ENCODE measurements at places on chromosomes 4 and X.

- no peak for DNase-seq
These were observed 8.2 kb downstream of the MTHFD2L start for GRCh38 chr4:74166135-74166534.

DNA sequence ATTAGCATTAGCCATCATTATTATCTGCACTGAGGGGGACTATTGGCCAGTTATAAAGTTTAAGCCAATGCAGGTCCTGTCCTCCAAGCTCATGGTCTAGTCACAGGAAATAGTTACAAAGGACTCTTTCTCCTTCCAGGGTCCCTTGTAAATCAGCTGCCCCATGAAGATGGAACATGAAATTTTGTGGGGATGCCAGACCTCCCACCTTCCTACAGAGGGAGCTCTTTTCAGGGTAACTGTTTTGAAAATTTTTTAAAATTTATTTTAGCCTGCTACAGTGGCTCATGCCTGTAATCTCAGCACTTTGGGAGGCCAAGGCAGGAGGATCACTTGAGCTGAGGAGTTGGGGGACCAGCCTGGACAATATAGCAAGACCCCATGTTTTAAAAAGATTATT lies 124.4 kb upstream of the SLC34A2 start:
- no peak for DNase-seq

DNA sequence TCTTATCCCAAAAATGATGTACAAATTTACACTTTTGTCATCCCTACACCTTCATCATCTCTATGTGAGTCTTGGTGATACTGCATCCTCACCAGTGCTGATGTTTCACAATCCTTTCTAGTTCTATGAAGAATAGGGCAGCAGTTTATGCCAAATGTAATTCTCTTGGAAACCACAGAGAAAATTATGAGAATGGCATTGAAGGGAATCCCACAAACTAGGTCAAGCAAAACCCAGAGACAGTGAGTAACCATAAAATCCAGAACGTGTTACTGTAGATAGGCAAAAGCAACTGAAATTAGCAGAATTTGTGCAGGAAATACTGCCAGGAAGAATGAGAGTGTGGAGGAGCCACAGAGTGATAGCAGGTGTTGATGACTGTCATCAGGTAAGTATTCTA lies 24.5 kb downstream of the IL15 start:
- no peak for DNase-seq

DNA sequence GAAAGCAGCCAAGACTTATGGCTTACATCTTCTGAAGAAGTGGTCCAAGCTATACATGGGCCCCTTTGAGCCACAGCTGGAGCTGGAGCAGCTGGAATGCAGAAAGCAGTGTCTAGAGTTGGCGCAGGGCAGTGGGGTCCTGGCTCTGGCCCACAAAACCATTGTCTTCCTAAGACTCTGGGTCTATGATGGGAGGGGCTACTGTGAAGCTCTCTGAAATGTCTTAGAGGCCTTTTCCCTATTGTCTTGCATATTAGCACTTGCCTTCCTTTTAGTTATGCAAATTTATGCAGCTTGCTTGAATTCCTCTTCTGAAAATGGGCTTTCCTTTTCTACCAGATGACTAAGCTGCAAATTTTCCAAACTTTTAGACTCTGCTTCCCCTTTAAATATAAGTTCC lies 15.3 kb downstream of the NPY1R start:
- no peak for DNase-seq

DNA sequence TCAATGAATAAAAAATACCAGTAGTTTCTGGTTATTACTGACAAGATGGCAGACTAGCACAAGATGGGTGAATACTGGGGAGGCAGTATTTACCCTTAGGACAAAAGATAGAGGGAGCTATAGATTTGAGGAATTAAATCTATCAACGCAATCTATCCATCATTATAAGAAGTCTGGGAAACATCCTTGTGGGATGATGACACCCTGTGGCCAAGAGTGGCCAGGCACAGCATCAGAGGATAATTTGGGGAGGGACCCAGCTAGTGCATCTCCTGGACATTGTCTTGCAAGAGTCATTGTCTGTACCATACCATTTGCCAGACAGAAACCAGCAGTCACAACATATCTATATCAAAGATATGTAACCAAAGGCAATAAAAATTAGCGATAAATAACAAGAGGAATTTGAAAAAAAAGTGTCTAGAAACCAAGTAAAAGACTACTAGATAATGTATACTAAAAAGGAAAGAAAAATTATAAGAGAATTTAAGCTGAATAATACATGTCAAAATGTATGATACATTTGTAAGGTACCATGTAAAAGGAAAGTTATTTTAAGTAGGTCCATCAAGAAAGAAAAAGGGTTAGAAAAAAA lies 22.9 kb downstream of the KCTD8 start:
- DNase-seq = peak; percentile 0

DNA sequence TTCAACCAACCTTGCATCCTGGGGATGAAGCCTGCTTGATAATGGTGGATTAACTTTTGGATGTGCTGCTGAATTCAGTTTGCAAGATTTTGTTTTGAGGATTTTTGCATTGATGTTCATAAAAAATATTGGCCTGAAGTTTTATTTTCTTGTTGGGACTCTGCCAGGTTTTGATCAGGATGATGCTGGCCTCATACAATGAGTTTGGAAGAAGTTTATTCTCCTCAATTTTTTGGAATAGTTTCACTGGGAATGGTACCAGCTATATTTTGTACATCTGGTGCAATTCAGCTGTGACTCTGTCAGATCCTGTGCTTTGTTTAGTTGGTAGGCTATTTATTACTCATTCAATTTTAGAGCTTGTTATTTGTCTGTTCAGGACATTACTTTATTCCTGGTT lies 340.3 kb upstream of the TRAM1L1 start:
- DNase-seq = no peak

GRCh38 chr4:185716577-185717376 lies 95.2 kb downstream of the SORBS2 start:
- DNase-seq = no peak

DNA sequence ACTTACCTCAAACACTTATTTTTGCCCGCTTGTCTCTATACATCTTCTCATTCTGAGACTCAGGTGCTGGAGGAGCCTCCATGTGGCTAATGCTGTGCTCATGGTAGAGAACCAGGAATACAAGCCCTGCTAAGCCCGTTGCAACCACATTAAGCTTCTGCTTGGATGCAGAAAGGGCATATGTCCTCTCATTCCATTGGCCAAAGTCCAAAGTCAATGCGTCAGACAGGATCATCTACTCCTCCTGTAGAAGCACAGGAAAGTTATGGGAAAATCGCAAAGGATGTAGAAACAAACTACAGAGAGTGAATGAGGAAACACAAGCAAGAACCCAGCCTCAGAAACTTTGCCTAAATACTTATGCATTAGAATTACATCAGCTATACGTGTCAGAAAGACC lies 124.5 kb upstream of the AGA start:
- no peak for DNase-seq

- DNase-seq = no peak
These were observed 450.7 kb downstream of the GASK1B start for GRCh38 chr4:157722146-157722545.

DNA sequence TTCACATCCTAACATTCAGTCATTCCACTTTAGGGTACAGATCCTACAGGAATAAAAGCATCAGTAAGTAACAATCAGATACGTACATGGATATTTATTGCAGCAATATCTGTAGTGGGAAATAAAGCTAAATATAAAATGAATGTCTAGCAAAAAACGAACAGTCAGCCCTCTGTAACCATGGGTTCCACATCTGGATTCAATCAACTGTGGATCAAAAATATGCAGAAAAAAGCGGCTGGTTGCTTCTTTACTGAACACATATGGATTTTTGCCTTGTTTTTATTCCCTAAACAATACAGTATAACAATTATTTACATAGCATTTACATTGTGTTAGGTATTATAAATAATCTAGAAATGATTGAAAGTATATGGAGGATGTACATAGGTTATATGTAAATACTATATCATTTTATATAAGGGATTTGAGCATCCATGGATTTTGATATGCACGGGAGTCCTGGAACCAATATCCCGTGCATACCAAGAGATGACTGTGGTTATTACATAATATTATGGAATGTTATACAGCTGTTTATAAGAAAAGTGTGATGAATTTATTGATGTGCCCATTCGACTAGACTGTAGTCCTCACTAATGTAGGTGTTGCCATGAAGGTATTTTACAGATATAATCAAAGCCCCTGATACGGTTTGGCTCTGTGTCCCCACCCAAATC lies 132.8 kb downstream of the ARHGEF9 start:
- no peak for DNase-seq

DNA sequence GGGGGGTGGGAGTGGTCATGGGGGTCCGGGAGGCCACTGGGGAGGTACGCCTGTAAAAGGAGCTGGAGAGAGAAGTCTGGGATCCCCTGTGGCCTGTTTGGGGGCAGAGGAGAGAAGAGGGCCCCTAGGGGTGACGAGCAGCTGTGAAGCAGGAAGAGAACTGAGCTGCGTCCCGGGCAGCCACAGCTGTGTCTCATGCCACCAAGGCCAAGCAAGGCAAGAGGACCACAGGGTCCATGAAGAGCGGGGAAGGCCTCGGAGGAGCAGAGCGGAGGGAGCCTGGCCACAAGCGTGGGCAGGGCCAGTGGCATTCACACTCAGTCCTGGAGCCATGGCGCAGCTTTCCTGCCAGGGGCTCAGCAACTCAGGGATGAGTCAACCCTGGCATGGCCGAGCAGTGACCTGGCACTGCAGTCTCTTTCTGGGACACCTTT lies 13.6 kb upstream of the NAT8L start:
- DNase-seq = peak; percentile 8

DNA sequence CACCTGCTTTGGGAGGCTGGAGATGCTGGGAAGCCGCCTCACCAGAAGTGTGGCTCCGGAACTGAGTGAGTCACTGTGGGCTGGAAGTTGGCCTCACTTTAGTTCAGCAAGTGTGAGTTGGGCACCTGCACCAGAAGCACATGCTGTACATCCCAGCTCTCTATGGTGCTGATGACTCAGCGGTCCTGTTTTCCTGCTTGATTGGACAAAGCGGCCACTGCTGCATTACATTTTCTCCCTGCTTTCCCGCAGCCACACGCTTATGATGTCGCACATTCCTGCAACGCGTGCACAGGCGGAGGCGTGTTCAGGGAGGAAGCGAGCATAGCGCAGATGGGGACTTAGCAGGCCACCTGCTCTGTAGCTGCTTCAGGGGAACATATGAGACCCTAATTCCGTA lies 26.7 kb upstream of the CLDN34 start:
- DNase-seq = peak; percentile 97

GRCh38 chr4:19915276-19915675 lies 336.4 kb upstream of the SLIT2 start:
- DNase-seq = no peak

- no peak for DNase-seq
These were observed 155.5 kb downstream of the INPP4B start for GRCh38 chr4:142690406-142691163.

- DNase-seq = no peak
These were observed 10.9 kb downstream of the PITX2 start for GRCh38 chr4:110611968-110612447.

DNA sequence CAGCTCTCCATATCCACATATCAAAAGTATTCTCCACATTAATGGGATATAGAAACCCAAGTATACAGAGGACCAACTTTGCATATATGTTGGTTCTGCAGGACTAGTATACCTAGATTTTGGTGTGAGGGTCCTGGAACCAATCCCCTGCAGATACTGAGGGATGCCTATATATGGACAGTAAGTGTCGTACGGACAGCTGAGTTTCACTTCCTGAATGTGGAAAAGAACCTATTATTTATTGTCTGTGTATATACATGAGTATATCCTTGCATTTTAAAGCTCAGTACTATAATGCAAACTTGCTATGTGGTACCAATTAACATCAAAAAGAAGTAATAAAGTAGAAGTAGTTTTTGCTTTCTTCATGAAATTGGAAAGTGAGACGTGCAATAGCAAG lies 101.9 kb downstream of the FBXW7 start:
- no peak for DNase-seq

GRCh38 chr4:159227984-159228383 lies 125.1 kb downstream of the RAPGEF2 start:
- DNase-seq = peak; percentile 63

GRCh38 chr4:23290656-23291055 lies 597.9 kb downstream of the GBA3 start:
- DNase-seq = no peak

- DNase-seq = no peak
These were observed 99.5 kb downstream of the ARHGAP6 start for GRCh38 chrX:11566173-11566572.

- DNase-seq = no peak
These were observed 1.4 kb downstream of the THOC2 start for GRCh38 chrX:123731258-123731986.

DNA sequence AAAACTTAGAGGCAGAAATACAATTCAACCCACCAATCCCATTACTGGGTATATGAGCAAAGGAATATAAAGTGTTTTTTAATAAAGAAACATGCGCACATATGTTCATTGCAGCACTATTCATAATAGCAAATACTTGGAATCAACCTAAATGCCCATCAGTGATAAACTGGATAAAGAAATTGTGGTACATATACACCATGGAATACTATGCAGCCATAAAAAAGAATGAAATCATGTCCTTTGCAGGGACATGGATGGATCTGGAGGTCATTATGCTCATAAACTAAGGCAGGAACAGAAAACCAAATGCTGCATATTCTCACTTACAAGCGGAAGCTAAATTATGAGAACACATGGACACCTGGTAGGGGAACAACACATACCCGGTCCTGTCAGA lies 807.7 kb upstream of the INTU start:
- DNase-seq = no peak

- no peak for DNase-seq
These were observed 10.8 kb upstream of the SFRP2 start for GRCh38 chr4:153799694-153800074.

DNA sequence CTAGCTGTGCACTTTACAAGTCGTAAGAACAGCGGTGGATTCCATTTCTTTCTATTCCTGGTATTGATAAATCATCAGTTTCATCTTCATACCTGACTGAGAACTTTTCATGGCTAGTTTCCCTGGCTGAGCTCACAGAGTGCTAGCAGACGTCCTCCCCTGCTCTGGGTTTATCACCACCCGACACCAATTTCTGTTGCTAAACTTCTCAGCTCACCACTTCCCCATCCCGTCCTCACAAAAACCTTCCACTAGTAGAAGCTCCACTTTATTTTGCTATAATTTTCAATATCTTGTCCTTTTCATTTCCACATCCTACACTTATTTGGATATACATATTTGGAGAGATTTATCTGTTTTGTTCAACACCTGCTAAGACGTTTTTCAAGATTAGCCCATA lies 869.4 kb upstream of the FRG1 start:
- no peak for DNase-seq

GRCh38 chrX:23699636-23700194 lies 32.4 kb downstream of the PRDX4 start:
- no peak for DNase-seq

DNA sequence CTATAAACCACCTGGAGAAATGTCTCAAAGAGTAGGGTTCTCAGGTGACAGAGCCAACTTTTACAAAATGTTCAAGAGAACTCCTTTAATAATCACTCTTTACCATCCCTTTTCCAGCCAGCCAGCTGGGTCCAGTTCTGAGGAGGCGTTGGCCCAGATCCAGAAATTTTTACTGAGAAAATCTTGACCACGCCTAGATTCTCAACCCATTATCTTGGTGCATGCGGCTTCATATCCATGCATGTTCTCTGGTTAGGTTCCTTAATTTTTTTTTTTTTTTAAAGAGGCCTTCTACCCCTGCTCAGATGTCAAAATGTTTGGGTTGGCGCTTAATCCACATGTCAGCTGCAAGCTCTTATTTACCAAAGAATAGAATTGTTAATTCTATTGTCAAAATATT lies 12.0 kb upstream of the MAP7D2 start:
- no peak for DNase-seq

Data from SW480 (cell line).